Cardiac ventricle fibroblast (primary cell): ENCODE measurements at places on chromosomes 11 and 22. TPM values are rescaled to one million over a fixed set of nuclear protein-coding genes. Genes with fewer than 3 reads are reported as not detected.

Gene MUC5AC
- not detected in 2 replicates for total RNA-seq

Gene PLAAT4
- total RNA-seq = 60.6 and 68.1 TPM in 2 replicates

Gene PVALB
- total RNA-seq = not detected in 2 replicates

Gene SERPING1
- total RNA-seq = 762 and 840 TPM in 2 replicates

Gene SCGB2A2
- not detected in 2 replicates for total RNA-seq

Gene TLCD5
- 2.8 and 5.6 TPM in 2 replicates for total RNA-seq

Gene RFPL2
- not detected in 2 replicates for total RNA-seq

Gene HBE1
- not detected in 2 replicates for total RNA-seq

Gene PHLDA2
- 4.1 and 7.2 TPM in 2 replicates for total RNA-seq

Gene HDHD5
- total RNA-seq = 38.9 and 45.4 TPM in 2 replicates

Gene PACSIN3
- 16.2 and 17.6 TPM in 2 replicates for total RNA-seq
